ENCODE measurements at places on chromosomes 3 and 15.

GRCh38 chr3:166263460-166263859, 426.2 kb upstream of the BCHE start:
- DNase-seq, result no peak

DNA sequence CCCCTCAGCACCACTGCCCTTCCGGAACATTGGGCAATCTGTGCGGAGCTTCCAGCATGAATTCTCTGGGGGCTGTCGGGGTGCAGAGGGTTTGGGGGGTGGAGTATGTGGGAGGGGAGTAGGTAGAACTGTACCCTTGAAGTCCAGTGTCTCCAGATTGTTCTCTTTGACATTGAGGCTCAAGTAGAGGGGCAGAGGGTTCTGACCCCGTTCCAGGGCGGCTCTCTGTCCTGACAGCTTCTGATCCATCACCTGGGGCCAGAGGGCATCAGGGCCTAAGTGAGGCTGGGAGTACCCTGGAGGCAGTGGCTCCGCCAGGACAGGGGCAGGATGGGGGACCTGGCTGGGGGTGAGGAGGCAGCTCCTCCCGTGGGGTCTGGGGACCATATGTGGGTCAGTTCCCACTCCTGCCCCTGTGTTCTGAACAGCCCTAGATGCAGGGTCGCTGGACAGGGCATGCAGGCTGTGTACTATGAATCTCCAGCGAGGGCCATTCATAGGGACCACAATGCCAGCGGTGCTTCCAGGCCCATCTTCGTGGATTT, 22.1 kb downstream of the PLA2G4D start:
- DNase-seq, result no peak

DNA sequence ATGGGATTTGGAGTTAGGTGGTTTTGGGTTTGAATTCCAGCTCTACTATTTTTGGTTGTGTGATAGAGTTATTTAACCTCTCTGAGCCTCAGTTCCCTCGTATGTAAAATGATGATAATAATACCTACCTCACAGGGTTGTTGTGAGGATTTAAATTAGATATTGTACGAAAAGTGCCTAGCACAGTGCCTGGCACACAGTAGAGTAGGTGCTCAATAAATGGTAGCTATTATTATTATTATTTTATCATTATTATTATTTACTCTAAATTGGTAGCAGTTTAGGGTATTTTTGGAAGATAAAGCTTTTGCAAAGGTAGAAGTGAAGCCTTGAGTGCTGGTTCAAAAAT, 1.3 kb upstream of the AP2M1 start:
- no peak for DNase-seq

DNA sequence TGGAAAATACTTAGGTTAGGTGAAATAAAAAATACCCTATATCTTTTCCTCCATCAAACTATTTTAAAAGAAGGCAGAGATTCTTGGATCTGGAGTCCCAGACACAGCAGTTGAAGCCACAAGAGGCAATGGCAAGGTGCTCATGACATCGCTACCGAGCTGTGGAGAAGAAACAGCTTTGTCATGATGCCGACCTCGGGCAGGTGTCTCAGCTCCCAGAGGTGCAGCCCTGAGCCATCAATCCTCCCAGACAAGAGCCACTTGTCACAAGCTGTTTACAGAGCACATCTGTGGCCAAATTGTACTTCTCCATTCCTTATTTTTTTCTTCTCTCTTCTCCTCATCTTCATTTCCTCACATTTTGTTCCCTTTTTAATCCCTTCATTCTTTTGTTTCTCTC, 50.8 kb downstream of the GPR176 start:
- DNase-seq, result no peak

GRCh38 chr3:106381286-106381938, 512.6 kb upstream of the CBLB start:
- no peak for DNase-seq

DNA sequence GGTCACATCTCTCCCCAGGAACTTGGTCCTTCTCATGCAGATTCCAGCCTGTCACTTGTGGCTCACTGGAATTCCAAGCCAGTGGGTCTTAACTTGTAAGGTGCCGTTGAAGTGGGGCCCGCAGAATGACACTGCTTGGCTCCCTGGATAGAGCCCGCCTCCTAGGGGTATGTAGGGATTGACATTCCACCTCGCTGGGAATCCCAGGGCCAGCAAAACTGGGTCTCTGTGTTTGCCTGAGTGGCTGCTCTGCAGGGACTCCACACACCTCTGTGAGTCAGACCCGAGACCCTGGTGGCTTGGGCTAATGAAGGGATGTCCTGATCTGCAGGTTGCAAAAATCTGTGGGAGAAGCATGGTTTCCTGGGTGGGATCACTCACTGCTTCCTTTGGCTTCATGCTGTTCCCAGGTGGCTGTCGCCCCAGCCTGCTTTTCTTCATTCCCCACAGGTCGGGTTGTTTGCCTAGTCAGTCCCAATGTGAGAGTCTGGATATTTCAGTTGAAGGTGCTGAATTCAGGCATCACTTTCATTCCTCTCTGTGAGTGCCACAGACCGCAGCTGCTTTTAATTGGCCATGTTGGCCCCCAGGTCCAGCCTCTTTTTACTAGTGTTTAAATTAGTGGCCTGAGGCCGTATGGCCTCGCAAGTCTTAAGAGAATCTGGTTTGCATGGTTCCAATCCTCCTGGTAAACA, 156.0 kb upstream of the TRIM42 start:
- DNase-seq, result no peak

GRCh38 chr3:61073566-61074165, 177.6 kb downstream of the FHIT start:
- DNase-seq, result no peak

All from activated CD4-positive, alpha-beta T cell treated with anti-CD3 and anti-CD28 coated beads, Interleukin-2, amount 50 U/mL, for 16 hours (primary cell).